Mucosa of descending colon (tissue), 3 donors: ENCODE measurements at places on chromosomes 16 and 17.

GRCh38 chr17:75151930-75152329 lies 2.4 kb downstream of the JPT1 start:
- no peak for DNase-seq

DNA sequence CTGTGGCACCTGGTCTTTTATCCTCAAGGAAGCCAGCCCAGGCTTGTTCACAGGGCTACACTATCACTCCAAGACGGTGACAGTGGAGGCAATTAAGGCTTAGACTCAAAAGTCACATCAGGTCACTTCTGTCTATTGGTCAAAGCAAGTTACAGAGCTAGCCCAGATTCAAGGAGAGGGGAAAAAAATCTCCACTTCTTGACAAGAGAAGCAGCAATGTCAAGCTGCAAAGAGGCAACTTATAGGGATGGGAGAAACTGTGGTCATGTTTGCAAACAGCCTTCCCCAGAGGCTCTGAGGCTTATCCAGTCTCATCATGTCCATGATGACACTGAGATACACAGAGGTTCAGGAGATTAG lies 31.6 kb downstream of the SERPINF1 start:
- no peak for DNase-seq

GRCh38 chr17:19357761-19358160 lies 4.8 kb downstream of the B9D1 start:
- no peak for DNase-seq

DNA sequence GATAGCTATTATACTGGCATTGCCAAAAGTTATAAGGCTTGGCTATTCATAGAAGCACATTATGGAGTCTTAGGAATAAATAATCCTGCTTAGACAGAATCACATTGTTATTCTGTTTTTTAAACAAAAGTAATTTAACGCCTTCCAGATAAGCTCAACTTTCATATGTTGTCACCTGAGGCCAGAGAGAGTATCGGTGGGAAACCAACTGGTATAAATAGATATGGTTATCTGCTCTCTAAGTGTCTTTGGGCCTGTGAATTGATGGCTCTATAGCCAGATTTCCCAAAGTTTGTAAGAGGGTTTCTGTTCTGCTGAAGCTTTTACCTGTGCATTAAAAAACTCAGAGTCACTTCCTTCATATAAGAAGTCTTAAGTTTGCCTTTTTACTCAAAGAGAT lies 1449.4 kb downstream of the CDH11 start:
- DNase-seq: no peak

DNA sequence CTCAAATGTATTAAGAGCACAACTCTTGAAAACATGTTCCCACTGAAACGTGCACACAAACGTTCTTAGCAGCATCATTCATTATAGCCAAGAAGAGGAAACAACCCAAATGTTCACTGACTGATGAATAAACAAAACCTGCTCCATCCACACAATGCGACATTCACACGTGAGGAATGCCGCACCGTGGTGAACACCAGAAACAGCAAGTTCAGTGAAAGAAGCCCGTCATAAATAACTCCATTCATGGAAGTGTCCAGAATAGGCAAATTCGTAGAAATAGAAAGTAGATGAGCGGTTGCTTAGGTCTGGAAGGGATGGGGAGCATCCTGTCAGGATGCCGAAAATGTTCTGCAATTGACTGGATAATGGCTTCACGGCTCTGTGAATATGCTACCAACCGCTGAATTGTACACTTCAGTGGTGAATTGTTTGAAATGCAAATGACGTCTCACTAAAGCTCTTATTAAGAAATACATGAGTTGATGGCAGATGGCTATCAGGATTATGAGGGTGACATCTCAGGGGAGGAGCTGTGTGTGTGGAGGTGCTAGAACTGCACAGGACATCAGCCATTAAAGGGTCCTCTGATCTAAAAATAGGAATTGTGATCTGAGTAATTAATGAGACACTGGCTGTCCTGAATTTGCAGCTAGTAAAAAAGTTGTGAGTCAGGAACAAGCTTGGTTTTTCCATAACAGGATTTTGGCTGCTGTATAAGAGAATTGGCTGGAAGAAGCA lies 771.0 kb downstream of the KCNJ18 start:
- DNase-seq: no peak

GRCh38 chr17:46776298-46777005 lies 42.0 kb downstream of the WNT3 start:
- no peak for DNase-seq

DNA sequence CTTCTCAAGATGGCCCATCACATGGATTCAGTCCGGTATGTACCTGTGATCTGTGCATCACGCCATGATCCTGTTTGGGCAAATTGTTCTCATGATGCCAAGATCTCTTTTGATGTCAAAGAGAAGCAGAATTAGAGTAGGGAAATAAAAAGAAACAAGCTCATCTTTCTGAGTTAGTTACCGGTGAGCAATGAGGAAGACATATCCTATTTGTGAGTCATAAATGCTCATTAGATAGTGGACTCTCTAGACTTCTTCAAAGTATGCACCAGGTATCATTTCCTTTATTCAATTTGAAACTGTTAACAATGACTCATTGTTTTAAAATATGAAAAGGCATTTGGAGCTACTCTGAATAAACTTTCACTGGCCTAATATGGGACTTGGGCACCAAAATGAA lies 8.0 kb upstream of the KRTAP4-12 start:
- no peak for DNase-seq

DNA sequence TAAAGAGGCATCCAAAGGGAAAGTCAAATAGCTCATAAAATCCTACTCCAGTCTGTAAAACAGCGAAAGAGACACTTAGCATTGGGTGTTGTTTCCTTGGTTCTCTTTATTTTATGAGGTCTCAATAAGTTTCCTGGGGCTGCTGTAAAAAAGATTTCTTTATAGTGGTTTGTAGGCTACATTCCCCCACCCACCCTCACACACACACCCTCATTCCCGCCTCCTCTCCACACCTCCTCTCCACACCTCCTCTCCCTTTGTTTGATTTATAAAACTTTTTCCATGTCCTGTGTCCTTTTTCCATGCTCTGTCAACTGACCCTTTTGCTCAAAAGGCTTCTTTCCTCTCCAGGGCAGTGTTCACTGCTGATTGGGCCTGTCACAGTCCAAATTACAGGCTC lies 178.9 kb upstream of the SOX9 start:
- no peak for DNase-seq

- no peak for DNase-seq
Observed at GRCh38 chr16:50915120-50915519, 173.2 kb downstream of the CYLD start.

- DNase-seq: no peak
Observed at GRCh38 chr16:70466805-70467076, 12.3 kb downstream of the FCSK start.

- no peak for DNase-seq
Observed at GRCh38 chr17:50424246-50424995, 1.6 kb upstream of the ACSF2 start.

DNA sequence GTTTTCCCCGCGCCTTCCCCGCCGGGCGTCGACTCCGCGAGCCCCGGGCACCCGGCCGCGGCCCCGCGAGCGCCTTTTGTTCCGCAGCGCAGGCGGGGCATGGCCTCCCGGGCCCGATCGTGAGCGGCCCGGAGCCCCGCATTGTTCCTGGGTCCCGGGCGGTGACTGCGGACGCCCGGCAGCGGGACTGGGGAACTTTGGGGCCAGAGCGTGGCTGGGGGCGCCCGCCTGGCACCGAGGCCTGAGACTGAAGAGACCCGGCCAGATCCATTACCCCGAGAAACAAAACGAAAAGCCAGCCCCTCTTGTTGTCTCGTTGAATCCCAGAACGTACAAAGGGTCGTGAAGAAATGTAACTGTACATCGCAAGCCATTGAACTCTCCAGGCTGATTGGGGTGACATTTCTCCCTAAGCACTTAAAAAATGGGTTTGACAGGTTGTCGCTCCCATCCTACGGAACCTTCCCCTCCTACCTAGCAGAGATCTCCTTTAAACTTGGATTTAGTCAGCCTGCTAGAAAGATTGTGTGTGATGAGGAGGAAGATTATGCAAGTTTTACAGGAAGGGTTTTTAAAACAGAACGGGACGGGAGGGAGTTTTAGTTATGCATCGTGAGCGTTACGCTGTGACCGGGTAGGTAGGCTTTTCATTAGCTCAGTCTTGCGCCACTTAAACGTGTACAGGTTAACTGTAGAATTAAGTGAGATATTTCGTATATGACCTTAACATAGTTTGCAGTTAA lies 825 bp downstream of the METTL9 start:
- DNase-seq: peak; percentile 25

DNA sequence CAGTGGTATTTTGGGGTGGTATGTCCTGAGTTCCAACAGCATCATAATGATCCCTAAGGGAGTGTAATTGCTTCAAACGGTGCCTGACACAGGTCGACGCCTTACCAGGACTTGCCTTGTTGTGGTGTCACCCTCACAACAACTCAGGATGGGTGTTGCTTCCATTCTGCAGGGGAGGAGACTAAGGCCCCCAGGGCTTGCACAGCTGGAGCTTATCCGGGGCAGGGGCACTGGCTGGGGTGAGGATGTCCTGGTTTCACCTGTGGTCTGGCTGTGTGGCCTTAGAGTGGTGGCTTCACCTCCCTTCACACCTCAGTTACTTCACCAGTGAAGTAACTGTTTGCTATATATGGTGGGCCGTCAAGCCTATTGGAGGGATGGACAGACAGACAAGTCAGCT lies 23.3 kb downstream of the LLGL2 start:
- DNase-seq: peak; percentile 45

- DNase-seq: no peak
Observed at GRCh38 chr17:71966459-71967313, 154.1 kb upstream of the SOX9 start.

DNA sequence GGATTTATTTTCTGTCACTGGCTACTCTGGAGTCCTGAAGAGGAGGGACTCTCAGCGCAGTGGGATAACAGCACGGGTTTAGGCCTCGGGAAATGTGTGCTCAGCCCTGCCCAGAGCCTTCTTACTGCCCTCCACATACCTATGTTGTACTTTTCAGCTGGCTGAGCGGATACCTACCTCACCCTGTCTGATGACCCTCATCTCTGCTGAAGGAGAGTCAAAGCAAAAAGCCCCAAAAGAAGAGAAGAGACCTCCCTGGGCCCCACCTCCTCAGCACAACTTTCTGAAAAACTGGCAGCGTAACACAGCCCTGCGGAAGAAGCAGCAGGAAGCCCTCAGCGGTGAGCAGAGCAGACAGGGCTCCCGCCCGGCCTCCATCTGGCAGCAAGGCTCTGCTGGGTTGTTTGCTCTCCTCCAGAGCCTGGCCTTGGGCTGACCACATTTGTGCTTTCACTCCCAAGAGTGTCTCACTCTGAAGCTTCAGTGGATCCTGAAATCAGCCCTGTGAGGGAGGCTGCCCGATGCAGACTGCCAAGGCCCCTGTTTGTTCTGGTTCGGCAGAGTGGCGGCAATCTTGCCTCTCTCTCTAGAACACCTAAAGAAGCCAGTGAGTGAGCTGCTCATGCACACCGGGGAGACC lies 10.3 kb downstream of the MYCBPAP start:
- no peak for DNase-seq

- DNase-seq: no peak
Observed at GRCh38 chr17:2155573-2155972, 100.7 kb downstream of the HIC1 start.

GRCh38 chr16:1709356-1709755 lies 3.4 kb downstream of the MAPK8IP3 start:
- no peak for DNase-seq

- DNase-seq: no peak
Observed at GRCh38 chr17:7651665-7652387, 1.1 kb downstream of the ATP1B2 start.

- DNase-seq: no peak
Observed at GRCh38 chr16:51458356-51459140, 307.5 kb upstream of the SALL1 start.

GRCh38 chr16:66521951-66522771 lies 27.8 kb downstream of the TK2 start:
- DNase-seq: peak; percentile 88

DNA sequence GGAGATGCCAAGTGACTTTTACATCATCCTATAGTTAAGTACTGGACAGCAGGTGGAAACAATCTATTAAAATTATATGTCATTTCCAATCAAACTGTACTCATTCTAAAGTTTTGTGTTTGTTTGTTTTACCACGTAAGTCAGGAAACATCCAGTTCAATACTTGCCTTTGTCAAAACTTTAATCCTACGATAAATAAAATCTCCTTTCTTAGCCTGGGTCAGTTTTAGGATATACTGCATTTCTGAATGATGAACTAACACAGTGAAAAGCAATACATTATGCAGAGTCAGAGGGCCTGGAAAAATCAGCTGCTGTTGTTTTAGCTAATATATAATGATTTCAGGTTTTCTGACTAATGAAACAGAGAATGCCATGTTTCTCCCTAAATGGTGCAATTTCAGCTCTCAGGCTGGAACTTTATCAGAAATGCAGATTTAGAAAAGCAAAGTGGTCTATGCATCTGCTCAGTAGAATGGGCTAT lies 756.4 kb downstream of the CDH11 start:
- no peak for DNase-seq

GRCh38 chr17:42050393-42051012 lies at the start of gene C17orf113:
Gene C17orf113 (minus strand): TSS chr17:42050601. CDS start chr17:42043376, 7,225 bp downstream.
- DNase-seq: peak; percentile 79

DNA sequence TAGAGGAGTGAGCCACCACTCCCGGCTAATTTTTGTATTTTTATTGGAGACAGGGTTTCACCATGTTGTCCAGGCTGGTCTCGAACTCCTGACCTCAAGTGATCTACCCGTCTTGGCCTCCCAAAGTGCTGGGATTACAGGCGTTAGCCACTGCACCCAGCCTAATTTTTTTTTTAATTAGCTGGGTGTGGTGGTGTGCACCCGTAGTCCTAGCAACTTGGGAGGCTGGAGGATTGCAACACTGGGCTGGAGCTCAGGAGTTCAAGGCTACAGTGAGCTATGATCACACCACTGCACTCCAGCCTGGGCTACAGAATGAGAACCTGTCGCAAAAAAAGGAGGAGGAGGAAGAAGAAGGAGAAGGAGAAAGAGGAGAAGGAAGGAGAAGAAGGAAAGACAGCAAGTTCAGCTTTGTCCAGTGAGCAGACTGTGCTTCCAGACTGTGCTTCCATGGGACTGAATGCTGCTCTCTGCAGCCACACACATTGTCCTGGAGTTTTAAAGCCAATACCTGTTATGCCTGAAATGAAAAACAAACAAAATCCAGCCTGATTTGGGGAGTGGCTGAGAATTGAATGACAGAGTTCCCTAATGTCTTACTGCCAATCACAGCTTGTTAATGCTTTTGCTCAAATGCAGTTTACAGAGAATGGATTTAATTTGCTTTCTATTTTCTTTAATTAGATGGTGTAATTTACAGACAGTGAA lies 2.8 kb upstream of the TNFRSF13B start:
- no peak for DNase-seq

DNA sequence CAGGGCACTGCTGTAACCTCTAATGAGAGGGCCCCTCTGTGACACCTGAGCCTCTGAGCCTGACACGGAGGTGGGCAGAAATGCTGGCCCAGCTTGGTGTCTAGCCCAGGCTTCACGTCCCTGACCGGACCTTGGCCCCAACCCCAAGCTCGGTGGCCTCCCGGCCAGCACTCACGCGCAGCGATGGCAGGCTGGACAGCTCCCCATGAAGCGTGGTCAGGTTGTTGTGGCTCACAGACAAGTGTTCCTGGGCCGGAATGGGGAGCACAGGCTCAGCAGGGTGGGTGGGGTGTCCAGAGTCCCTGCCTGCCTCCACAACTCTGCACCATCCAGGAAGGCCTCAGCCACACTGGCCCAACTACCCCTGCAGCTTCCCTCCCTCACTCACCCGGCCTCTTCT lies 2.2 kb downstream of the FLII start:
- no peak for DNase-seq
